GM20000 (cell line): ENCODE measurements at places on chromosomes 2 and 18.
A peak's percentile ranks its signal among the peaks of the same experiment; 100 is the strongest.

DNA sequence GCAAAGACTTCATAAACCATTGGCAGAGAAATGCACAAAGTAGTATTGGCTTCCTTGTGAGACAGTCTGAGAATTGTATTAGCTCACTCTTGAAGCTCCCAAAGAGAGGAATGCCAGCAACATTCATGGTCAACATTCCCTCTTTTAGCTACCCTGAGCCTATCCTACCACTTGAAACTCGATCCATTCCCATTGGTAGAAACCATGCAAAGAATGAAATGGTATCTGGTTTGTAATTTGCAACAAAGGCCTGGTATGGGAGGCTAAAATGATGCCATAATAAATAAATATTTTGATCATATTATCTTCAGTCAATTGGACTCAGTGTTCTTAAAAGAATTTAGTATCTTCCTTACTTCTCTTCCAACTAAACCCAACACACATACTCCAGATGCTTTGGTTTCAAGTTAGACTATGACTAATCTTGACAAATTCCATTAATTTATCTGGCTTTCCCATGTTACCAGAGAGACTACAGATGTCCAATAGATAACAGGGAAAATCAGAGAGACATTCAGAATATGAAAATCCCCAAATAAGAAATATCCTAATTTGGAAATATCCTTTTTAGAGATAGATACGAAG, 102.9 kb downstream of the DHRS9 start:
- no peak for DNase-seq

GRCh38 chr18:814300-815084, 2.5 kb upstream of the YES1 start:
- no peak for DNase-seq

DNA sequence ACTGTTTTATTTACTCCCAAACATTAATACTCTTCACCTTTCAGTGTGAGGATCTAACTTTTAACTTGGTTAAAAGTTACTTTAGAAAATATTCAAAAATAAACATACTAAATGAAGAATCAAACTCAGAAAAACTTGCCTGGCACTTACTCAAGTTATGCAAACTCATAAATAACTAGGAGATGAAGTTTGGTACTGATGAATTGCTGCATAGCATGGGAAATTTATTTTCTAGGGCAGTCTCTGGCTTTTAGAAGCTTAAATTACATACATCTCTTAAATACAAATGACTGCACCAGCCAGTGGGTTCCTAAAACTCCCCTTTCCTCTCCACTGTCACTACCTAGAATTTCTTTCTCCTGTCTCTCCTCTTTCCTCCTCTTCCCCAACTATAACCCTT, 46.7 kb upstream of the CREB1 start:
- DNase-seq: no peak

- DNase-seq: no peak
Measured at GRCh38 chr2:66481100-66481549, 46.2 kb downstream of the MEIS1 start.

DNA sequence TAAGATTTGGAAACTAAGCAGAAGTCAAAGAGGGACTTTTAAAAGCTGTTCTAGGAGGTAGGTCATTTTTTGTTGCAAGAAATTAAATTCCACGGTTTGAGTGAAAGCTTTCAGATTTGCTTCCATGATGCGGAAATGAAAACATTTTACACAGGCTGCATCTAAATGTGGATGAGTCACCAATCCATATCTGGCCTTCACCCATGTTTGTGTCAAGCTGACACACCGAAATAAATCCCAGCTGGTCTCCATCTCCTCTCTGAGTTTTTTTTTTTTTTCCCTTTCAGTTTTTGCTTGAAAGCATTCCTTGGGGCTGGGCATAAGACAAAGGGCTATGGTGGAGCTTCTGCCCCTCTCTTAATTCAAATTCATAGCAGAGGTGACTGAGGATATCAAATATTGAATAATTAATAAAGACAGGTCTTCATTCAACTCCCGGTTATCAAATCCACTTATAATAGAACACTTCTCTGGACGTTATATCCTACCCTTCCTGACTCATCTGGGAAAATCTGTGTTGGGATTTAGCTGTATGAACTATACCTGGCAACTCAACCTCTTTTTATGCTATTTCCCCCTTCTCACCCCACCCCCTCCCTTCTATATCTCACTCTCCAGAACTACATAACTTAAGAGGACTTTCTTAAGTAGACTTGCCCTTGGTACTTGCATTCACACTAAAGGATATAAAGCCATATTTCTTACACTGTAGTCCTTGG, 558.3 kb upstream of the GCFC2 start:
- no peak for DNase-seq

GRCh38 chr2:63434024-63435001, 154.0 kb downstream of the WDPCP start:
- DNase-seq: no peak

- DNase-seq: peak; percentile 86
Measured at GRCh38 chr2:184598316-184599053, at the start of gene ZNF804A. Gene ZNF804A, plus strand, starts transcription at chr2:184598529. Its CDS starts 431 bp downstream, at chr2:184598960.

GRCh38 chr2:79428745-79429144, 84.1 kb upstream of the CTNNA2 start:
- DNase-seq: no peak

DNA sequence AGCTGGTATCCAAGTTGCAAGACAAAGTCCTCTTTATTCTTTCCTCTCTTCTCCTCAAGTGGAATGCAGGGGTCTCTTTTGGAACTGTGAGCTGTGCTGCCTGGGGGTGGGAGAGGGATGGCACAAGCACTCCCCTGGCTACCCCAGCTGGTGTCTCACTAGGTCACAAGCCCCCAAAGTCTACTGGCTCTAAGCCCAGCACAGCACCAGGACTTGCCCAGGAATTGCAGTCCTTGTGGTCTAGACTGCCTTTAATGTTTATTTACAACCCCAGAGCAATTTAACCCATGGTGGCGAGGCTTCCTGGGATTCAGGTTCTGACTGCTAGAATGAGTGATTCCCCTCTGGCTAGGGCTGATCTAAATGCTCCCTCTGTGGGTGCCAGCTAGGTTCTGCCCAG, 199.0 kb upstream of the STK17B start:
- DNase-seq: no peak

DNA sequence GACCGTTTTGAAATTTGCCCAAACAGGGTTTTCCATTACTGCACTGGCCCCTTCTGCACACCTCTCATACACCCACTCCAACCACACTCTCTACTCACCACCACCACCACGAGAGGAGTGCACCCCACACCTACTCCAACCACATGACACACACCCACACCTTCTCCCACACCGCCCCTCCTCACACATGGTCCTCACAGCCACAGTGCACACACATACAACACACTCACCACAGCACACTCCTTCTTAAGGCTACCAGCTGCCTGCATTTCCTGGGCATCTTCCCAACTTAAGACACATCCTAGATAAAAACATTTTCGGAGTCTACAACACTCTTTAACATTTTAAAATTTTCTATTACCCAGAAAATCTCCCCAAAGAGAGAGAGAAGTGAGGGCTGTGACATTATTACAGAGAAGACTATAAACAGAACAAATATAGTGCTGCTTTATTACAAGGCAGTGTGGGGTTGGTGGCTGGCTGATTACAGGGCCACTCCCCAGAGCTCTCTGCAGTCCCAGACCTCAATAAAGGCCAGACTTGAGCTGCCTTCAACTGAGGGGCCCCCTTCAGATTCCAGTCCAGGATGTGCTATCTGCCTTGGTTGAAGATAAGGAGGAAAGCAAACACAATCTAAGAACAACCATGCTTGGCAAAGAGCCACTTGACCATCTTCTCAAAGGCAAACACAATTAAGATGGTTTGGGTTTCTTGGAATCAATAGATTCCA, 36.1 kb downstream of the NHEJ1 start:
- no peak for DNase-seq

GRCh38 chr18:75473316-75473715, 45.8 kb upstream of the SMIM21 start:
- no peak for DNase-seq

- no peak for DNase-seq
Measured at GRCh38 chr2:233375490-233376314, 21.4 kb downstream of the DGKD start.

- no peak for DNase-seq
Measured at GRCh38 chr2:237310515-237311114, 103.3 kb downstream of the COL6A3 start.

DNA sequence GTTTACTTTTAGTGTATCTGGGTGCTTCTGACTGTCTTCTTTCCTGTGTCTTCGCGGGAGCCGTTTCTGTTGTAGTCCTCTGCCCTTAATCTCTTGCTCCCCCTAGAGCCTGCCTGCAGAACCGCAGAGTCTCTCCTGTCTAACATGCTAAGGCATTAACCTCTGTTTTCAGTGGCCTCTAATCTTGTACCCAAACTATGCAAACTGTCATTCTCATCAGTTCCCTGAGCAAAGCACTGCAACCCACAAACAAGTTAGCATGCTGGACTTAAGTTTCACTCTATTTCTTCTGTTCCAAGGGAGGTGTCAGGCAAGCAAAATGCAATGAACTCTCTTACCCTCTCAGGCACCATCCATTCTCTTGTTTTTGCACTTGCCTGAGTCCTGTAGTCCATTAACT, 138.4 kb downstream of the OTX1 start:
- peak; percentile 25 for DNase-seq

- DNase-seq: no peak
Measured at GRCh38 chr2:23520256-23520655, 135.3 kb downstream of the KLHL29 start.

- DNase-seq: no peak
Measured at GRCh38 chr2:234797566-234798250, 154.1 kb upstream of the SH3BP4 start.

DNA sequence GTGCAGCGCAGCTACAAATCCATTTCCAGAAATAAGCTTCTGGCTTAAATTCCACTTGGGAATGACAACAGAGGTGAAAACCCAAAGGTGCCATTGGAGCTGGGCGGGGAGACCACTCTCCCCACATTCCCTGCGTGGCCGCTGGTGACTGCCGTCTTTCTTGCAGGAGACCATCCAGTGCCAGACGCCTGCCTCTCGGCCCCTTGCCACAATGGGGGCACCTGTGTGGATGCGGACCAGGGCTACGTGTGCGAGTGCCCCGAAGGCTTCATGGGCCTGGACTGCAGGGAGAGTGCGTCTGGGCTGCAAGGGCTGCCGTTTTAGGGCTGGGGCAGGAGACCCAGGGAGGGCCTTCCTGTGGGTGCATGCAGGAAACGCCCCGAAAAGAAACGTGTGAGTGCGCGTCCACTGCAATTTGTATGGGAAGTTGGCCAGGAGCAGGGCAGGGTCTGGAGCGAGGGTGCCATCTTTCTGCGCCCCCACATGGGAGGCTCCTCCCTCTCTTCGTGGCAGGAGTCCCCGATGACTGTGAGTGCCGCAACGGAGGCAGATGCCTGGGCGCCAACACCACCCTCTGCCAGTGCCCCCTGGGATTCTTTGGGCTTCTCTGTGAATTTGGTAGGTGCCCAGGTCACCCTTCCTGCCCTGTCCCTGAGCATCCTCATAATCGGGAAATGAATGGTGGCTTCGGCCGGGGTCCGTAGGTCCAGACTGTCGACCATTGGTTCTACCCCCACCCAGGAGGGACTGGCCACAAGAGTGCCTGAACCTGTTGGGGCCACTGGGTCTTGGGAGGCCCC, 49.9 kb downstream of the SNED1 start:
- no peak for DNase-seq

GRCh38 chr2:238401551-238401950, 25.2 kb upstream of the ASB1 start:
- DNase-seq: no peak

DNA sequence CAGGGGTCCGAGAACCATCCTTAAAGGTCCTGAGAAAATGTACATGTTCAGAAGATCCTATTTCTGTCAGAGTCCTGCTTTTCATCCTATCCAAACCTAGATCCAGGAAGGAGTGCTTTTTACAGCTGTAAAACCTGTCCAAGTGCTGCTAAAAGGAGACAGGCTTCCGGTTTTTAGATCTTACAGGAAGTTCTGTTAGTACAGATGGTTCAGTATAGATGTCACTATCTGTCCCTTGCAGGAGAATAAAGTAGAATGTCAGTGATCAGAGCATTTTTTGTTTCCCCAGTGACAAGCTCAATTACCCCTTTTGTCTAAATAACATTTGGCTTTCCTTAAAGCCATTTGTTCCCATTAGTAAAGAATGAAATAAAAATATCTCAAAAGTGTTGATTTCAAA, 98.3 kb downstream of the NRP2 start:
- DNase-seq: no peak

DNA sequence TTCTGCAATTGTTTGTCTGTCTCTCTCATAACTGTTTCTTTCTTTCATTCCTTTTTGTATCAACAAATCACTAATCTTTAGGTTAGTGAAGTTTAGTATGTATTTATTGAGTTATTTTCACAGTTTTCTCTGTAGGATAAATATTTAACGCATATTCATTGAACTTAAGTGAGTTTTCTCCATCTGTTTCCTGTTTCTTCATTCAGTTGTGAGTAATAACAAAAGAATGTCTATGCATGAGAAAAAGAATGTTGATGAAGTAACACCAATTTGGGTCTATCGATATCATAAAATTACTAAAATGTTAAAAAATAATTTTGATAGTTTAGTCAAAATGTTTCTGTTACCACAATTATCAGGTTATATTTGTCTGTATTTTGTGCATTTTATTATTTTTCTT, 948.0 kb downstream of the DSC3 start:
- DNase-seq: no peak

DNA sequence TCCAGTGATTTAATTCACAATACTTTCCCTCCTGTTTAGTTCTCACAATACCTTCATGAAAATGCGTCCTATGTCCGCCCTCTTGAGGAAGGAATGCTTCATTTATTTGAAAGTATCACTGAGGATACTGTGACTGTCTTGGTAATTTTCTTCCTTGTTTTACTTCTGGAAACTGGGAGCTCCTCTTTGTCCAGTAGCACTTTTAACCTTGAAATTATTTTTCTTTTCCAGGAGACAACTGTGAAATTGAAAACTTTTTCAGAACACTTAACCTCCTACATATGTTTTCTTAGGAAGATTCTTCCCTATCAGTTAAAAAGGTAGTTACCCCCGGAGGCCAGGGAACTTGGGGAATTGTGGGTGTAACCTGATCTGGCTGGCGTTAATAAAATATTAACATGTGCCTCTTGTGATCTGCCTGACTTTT, 58.9 kb upstream of the STON1 start:
- DNase-seq: no peak

DNA sequence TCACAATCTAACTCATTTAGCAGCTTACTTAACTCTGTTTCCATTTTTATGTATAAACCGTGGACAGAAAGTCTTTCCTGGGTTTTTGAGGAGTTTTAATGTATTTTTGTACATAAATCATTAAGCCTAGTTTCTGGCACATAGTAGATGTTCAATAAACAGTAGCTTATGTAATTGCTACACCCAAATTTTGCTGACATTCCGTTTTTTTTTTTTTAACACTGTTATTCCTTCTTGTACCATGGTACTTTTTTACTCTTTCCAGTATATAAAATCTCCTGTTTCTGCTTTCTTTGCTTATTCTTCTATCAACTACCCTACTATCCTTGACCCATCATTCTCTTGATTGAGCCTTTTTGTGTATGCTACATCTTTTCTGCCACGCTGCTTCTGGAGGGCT, 1151.3 kb upstream of the CRIM1 start:
- DNase-seq: no peak

- no peak for DNase-seq
Measured at GRCh38 chr18:28248653-28249052, 71.7 kb upstream of the CDH2 start.
